ENCODE measurements at places on chromosomes 7 and 10.

- DNase-seq, result no peak
These were observed 1152.1 kb upstream of the AUTS2 start for GRCh38 chr7:68446183-68446582.

DNA sequence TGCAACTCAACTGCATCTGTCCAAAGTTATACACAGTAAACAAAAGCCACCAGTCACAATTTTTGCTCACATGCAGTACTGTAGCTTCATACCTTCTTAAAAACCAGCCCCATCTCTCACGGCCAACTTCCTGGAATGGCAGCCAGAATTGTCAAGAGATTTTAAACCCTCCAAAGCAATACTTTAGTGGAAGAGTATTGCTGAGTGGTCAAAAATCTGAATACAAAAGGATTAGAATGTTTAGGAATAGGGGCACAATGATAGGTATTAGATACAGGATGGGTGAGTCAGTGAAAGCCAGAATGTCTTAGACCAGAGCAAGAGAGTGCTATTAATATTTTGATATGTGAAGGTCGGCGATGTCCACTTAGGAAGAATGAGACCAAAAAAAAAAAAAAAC lies 193.9 kb downstream of the AGMO start:
- no peak for DNase-seq

DNA sequence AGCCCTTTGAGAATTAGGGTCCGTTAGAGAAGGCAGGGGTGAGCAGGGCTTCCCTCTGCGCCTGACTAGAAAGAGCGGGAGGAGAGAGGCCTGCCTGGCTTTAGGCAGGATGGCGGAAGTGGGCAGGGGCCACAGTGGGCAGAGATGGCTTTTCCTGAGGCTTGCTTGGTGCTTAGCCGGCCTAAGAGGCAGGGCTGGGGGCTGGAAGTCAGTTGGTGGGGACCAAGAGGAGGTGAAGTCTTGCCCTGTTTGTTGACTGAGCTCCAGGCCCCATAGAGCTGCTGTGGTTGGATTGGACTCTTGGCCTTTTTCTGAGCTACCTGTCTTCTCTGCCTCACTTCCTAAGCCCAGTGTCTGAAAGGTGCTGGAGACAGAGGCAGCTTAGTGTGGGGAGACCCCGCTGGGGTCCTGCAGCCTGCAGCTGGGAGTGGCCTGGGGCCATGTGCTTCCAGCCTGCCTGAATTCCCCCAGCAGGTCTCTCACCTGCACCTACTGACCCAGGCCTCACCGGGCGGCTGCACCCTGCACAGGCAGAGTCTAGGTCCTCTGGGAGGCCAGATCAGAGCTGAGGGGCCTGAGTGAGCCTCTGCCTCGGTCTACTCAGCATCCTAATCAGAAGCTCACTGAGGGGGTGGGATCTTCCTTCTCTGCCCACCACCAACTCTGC lies 4.8 kb downstream of the FAM241B start:
- DNase-seq, result no peak

DNA sequence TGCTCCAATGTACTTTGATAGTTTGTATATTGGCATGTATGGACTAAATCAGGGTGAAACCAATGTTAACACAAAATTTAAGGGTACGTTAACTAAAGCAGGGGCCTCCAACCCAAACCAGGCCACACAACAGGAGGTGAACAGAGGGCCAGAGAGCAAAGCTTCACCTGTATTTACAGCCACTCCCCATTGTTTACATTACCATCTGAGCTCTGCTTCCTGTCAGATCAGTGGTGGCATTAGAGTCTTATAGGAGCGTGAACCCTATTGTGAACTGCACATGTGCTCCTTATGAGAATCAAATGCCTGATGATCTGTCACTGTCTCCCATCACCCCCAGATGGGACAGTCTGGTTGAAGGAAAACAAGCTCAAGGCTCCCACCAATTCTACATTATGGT lies 62.0 kb upstream of the SCIN start:
- DNase-seq, result no peak

DNA sequence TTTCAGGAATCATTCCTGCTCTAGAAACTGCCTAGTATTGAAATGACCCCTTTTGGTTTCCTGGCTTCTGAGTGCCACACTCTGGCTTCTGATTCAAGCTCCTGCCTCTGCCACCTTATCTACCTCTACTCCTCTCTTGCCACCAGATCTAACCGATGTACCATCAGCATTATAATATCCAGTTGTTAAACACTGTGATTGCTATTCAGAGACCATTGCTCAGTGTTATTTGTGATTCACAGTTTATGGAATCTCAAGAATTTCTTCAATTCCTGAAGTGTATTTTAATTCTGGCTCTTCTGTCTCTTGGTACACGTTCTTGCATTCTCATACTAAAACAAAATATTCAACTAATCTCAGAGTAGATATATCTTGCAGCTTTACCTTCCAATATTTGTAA lies 88.7 kb downstream of the DYNC1I1 start:
- no peak for DNase-seq

DNA sequence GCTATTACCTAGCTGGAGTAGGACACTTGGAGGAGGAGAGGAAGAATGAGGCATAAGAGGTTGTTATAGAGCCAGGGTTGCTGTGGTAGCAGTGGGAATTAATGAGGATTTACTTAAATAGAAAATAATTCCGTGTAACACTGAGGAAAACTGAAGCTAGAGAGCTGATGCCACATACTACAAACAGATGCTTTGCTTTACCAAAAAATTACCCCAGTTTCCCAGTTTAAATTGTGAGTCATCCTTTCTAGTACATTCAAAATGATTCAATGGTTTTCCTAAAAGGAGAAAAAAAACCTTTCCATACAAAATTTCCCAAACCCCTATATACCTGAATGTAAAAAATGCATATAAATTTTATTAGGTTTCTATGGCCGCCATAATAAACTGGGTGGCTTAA lies 58.3 kb downstream of the ZNF518A start:
- no peak for DNase-seq

- no peak for DNase-seq
These were observed 3.3 kb upstream of the ATP6V0A4 start for GRCh38 chr7:138801256-138801655.

- DNase-seq, result no peak
These were observed 527 bp downstream of the PDIA4 start for GRCh38 chr7:149027611-149028345.

- DNase-seq, result no peak
These were observed 11.5 kb upstream of the GRIFIN start for GRCh38 chr7:2487586-2488271.

DNA sequence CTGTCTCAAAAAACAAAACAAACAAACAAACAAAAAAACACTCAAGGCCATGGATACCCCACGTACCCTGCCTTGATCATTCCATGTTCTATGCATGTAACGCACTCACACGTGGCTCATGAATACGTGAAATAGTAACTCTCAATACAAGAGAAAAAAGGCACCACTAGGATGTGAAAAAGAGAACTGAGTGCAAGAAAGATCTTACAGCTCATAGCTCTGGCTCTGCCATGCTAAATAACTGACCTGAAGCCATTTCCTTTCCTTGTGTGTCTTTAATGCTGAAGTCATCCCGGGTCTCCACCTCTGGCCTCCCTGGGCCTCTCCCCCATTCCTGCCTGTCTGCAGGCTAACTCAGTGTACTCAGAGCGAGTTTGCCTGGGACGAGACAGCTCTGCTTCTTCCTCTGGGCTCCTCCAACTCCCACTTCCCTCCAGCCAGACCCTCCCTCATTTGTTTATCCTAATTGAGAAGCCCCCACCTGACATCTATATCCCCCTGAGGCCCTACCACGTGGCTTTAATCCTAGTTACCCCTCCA lies 117.3 kb downstream of the PRPF18 start:
- DNase-seq, result no peak

- no peak for DNase-seq
These were observed 64.2 kb upstream of the DKK1 start for GRCh38 chr10:52249850-52250395.

GRCh38 chr10:29471544-29471859 lies 163.3 kb downstream of the SVIL start:
- DNase-seq, result no peak

GRCh38 chr7:23490357-23491135 lies 20.3 kb upstream of the IGF2BP3 start:
- DNase-seq, result peak; percentile 25

GRCh38 chr7:93226310-93226709 lies at the start of gene HEPACAM2:
Gene HEPACAM2 (minus strand): TSS chr7:93226469.
- no peak for DNase-seq

DNA sequence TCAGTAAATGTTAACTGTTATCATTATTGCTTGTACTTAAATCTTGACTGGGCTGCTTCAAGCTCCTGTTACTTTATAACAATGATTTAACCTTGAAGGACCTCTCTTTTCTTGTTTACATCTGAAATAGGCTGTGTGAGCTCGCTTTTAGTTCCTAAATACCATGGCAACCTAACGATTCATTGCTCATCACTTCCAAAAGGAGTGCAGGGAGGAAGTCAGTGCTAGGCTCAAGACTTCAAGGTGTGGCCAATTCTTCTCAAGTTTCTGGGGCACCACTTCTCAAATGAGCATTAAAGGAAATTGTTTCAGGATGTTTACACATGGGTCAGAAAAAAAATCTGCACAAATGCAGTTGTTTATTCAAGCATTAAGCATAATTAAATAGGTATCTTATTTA lies 284.2 kb downstream of the MTERF1 start:
- no peak for DNase-seq

GRCh38 chr10:76268530-76268929 lies 837.1 kb downstream of the LRMDA start:
- no peak for DNase-seq

DNA sequence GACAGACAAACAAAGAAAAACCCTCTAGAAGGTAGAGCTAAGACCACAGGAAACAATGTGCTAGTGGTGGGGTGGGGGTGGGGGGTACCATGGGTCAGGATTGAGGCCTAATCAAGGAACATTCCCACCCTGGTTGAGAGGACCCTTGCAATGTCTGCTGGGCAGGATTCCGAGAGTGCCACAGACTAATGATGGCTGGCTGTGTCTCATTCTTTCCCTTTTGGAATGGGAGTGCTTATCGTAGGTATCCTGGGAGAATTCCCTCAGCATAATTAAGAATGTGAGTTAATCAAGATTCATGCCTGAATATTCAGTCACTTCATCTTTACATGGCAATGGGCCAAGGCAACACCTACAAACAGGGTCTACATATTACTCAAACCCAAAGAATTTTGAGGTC lies 14.7 kb upstream of the MTPN start:
- DNase-seq, result no peak

DNA sequence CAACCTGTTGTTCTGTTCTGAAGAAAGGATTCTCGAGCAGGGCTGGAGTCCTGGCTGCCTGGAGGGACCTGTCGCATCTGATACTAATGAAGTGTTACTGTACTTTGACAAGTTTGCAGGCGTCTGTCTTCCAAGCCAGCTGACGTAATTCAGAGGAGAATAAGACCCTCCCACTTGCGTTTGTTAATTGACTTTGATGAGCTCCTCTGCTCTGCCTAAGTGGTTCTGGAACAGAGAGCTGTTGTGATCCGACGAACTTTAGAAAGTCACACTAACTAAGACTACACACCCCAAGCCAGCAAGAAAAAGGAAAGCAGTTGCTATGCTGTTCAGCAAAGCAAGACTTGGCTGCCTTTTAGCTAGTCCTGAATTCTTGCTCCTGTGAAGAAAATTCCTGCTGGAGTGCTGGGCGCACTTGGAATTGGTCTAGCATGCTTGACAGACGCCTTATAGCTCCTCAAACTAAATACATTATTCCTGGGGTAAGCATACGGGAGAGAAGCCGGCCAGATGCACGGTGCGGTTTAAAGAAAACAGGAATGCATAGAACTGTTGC lies 200.3 kb downstream of the CACNB2 start:
- DNase-seq, result no peak

GRCh38 chr10:30973737-30974136 lies 57.9 kb downstream of the ZNF438 start:
- DNase-seq, result no peak

DNA sequence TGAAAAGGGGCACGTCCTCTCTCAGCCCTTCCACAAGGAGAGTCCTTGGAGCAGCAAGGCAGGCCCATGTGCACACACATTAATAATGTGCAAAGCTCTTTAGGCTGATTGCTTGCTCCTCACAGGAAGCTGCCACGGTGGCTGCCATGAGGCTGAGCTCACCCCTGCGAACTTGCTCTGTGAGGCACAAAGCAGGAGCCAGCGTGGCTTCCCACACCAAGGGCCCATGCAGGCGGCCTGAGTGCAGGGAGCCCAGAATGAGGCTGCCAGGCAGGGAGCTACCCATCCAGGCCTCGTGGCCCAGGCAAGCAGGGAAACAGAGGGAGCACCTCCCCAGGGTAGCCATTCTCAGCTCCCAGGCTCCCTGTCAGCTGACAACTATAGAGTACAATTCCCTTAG lies 242.9 kb downstream of the GRID1 start:
- DNase-seq, result no peak

DNA sequence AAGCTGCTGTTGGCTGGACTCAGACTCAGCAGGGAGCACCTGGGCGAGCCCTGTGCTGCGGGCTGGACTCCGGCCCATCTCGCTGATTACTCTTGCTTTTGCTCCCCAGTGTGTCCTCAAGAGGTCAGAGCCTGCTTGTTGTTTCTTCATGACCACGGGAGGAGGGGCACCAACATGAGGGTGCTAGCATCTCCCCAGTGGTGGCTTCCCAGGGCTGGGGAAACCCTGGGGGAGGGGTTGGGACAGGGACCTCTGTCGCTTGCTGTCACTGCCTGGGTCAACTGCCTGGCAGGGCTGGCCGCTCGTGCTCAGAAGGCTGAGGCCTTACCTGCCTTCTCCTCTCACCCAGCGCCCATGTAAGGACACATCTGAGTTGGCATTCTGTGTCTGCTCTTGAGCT lies 152.3 kb upstream of the SHH start:
- DNase-seq, result no peak

DNA sequence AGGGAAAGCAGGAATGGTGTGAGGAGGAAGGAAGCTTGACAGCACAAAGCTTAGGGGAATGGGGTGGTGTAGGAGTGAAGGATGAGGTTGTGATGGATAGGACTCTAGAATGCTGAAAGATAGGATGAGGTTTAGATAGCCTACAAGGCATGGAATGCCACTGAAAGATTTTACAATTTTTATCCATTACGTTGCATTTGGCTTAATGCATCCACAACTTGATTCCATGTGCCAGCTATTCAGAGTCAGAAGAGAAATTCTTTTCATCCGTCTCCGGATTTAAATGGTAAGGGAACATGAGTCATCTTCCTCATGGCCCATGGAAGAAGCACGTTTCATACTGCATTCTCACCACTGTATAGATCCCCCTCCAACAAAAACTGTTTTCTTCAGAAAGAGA lies 212.4 kb upstream of the BMPER start:
- DNase-seq, result no peak

All from stimulated activated CD8-positive, alpha-beta memory T cell treated with anti-CD3 and anti-CD28 coated beads, Interleukin-7, amount 100 ng/mL, for 4 hours (primary cell).